NCI-H510A treated with DMSO at 0.1 percent for 48 hours (cell line): ENCODE measurements at places on chromosomes 12 and 14.

- DNase-seq: no peak
These were observed 10.2 kb upstream of the GPX2 start for GRCh38 chr14:64952598-64953309.

DNA sequence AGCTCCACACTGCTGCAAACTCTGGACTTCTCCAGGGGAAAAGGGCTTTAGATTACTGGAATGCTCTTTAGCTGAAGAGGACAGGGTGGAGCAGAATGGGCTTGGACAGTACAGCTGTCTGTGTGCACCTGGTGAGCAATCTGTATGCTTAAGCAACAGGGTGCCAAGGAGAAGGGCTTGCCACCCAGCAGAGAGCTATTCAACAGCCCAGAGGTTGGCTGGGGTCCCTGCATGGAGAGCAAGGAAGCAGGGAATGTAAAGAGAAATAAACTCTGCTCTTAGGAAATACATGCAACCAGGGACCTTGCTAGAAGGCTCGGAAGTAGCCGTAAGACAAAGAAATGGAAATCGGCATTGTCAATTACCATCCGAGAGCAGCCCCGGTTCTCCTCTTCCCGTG, 53.0 kb upstream of the CORO1C start:
- peak; percentile 94 for DNase-seq

- DNase-seq: no peak
These were observed 21.1 kb downstream of the BDKRB2 start for GRCh38 chr14:96225745-96226151.

DNA sequence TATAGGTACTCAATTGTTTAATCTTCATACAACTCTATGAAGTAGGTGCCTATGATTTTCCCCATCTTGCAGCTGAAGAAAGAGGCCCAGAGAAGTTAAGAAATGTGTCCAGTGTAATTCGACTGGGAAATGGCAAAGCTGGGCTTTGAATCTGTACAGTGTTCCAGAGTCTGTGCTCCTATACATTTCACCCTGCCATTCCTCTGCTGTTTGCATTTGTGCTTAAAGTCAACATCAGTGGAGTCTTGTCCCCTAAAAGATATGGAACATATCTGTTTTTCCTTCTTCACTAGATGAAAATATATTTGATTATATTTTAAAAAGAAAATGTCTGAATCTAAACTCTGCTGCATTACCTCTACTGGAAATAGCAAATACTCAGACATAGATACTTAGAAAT, 88.6 kb downstream of the SEC23A start:
- no peak for DNase-seq

DNA sequence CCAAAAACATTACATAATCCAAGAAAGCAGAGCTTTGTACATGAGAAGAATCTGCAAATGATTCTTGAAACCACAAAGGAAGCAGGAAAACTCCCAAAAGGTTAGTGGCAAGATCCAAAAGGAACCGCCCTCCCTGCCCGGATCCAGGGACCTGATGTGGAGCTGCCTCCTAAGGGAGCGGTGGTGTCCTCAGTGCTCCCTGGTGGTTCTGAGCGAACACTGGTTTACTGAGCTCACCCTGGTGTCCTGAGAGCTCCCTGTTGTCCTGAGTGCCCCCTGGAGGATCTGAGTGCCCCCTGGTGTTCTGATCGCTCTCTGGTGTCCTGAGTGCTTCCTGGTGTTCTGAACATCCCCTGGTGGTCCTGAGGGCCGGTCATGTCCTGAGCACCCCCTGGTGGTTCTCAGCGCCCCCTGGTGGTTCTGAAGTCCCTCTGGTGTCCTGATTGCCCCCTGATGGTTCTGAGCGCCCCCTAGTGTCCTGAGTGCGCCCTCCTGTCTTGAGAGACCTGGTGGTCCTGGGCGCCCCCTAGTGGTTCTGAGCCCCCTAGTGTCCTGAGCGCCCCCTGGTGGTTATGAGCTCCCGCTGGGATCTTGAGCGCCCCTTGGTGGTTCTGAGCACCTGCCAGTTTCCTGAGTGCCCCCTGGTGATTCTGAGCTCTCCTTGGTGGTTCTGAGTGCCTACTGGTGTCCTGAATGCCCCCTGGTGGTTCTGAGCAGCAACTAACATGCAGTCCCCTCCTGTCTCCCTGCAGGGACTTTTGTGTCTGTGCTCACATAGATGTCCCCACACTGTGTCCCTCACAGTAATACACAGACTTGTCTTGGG, 891.1 kb downstream of the TMEM121 start:
- no peak for DNase-seq

DNA sequence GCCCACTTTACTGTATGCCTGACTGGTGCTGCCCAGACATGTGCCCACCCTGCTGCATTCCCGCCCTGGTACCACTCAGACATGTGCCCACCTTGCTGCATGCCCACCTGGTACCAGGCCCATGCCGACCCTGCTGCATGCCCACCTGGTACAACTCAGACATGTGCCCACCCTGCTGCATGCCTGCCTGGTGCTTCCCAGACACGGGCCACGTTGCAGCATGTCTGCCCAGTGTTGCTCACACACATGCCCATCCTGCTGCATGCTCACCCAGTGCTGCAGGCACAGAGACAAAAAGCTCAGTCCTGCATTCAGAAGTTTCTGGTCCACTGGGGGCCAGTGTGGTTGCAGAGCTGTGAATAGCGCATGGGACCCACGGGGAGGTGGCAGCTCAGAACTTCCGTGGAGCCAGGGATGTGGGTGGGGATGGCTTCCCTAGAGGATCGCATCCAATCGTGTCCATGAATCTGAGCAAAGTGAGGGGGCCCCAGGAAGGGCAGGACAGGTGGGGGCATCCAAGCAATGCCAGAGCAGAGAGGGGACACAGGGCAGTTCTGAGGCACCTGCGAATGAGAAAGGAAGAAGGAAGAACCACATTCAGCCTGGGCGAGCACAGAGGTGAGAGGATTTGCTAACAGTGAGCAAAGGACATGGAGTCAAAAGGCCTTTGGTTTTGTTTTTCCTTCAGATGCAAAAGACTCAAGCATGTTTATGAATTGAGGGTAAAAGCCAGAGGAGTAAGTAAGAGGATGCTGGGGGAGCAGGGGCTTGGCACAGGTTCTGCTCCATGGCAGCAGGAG, 175.9 kb upstream of the C14orf180 start:
- no peak for DNase-seq

GRCh38 chr12:120013659-120014380, 24.8 kb downstream of the BICDL1 start:
- no peak for DNase-seq

- no peak for DNase-seq
These were observed 61.4 kb downstream of the SLC16A7 start for GRCh38 chr12:59657266-59657665.
